Chondrocyte (in vitro differentiated cells): ENCODE measurements at places on chromosomes 5 and 9. TPM values are rescaled to one million over a fixed set of nuclear protein-coding genes. Genes with fewer than 3 reads are reported as not detected.

DNA sequence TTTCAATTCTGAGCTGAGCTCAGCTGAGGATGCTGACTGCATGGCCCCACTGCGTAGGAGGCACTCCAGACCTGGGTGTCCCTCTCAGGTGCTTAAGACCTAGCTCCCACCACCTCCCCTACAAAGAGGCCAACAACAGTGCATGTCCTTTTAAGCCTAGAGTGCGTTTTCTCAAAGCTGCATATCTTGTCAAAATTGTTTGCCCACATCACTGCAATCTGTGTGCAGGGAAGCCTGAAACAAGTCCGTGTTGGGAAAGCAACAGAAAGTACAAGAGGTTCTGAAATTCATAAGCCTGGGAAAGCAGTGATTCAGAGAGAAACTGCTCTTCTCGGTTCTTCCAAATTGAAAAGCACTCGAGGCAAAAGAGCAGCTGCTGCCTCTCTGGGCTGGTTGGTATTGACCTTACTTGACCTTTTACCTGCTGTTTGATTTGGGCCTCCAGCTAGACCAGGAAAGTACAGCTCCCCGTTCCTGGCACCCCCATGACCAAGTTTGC, 238.4 kb downstream of the NR2F1-AS1 start:
- H3K36me3 ChIP-seq, result no peaks in the 10 kb centered on the region
- no peak overlapping the region for H3K4me3 ChIP-seq
- H3K27ac ChIP-seq, result no peak overlapping the region
- H3K27me3 ChIP-seq, result no peaks in the 10 kb centered on the region

GRCh38 chr5:134114886-134115805, 665 bp downstream of the TCF7 start:
- H3K4me3 ChIP-seq, result peak overlapping the region; percentile 63
- H3K27ac ChIP-seq, result no peak overlapping the region
- H3K27me3 ChIP-seq, result peaks cover 6% of the 10 kb centered on the region
- H3K4me1 ChIP-seq, result peaks cover 7% of the 10 kb centered on the region
- no peaks in the 10 kb centered on the region for H3K36me3 ChIP-seq

The BTNL8 gene
- total RNA-seq, result not detected in 3 replicates

DNA sequence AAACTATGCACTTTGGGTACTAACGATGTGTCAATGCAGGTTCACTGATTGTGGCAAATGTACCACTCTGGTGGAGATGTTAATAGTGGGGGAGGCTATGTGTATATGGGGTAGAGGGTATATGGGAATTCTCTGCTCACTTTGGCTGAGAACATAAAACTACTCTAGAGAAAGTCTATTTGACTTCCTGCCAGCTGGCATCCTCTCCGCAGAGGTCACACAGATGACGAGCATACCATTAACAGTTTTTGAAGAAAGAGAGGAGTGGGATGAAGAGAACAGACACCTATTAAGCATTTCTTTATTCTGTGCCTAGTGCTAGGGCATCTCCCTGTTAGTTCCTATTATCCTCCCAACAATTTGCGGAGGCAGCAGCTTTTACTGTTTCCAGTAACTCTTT, 58.4 kb upstream of the TRIM32 start:
- peaks cover 7% of the 10 kb centered on the region for H3K4me1 ChIP-seq
- peaks cover 2% of the 10 kb centered on the region for H3K36me3 ChIP-seq
- no peak overlapping the region for H3K4me3 ChIP-seq
- H3K27me3 ChIP-seq, result no peaks in the 10 kb centered on the region
- no peak for DNase-seq

The ZDHHC11B gene
- 0.17 TPM in 1 of 3 replicates, not detected in the others for total RNA-seq

GRCh38 chr5:9713959-9714586, 83.9 kb upstream of the TAS2R1 start:
- H3K27ac ChIP-seq, result no peak overlapping the region
- H3K4me3 ChIP-seq, result no peak overlapping the region
- H3K27me3 ChIP-seq, result no peaks in the 10 kb centered on the region
- DNase-seq, result no peak
- no peaks in the 10 kb centered on the region for H3K36me3 ChIP-seq
- peaks cover 41% of the 10 kb centered on the region for H3K4me1 ChIP-seq

The CDHR2 gene
- 0.40 to 1.5 TPM (median 0.46 TPM) in 3 replicates for total RNA-seq

DNA sequence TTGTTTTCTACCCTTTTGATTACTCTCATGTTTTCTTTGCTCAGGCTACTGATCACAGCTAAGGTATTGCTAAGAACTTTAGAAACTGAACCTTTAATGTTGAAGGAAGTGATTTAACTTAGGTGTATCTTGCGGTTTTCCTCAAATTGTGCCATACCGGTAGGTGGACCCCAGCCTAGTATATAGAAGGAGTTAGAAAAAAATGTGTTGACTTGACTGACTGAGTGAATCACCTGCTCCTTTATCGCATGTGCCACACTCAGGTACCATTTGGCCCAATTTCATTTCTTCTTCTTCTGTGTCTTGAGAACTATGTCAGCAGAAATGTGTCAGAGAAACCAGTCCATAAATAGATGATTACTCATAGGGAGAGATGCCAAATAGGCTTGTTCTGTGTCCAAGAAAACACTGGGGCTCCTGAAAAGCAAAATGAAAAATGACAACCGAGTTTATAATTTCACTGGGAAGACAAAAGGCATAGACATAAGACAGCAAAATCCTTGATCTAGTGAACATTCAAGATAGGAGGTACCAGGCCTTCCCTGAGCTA, 19.4 kb downstream of the PLPPR1 start:
- no peak overlapping the region for H3K27ac ChIP-seq
- H3K36me3 ChIP-seq, result no peaks in the 10 kb centered on the region
- peaks cover 4% of the 10 kb centered on the region for H3K4me1 ChIP-seq
- peaks cover 6% of the 10 kb centered on the region for H3K27me3 ChIP-seq
- no peak overlapping the region for H3K4me3 ChIP-seq

DNA sequence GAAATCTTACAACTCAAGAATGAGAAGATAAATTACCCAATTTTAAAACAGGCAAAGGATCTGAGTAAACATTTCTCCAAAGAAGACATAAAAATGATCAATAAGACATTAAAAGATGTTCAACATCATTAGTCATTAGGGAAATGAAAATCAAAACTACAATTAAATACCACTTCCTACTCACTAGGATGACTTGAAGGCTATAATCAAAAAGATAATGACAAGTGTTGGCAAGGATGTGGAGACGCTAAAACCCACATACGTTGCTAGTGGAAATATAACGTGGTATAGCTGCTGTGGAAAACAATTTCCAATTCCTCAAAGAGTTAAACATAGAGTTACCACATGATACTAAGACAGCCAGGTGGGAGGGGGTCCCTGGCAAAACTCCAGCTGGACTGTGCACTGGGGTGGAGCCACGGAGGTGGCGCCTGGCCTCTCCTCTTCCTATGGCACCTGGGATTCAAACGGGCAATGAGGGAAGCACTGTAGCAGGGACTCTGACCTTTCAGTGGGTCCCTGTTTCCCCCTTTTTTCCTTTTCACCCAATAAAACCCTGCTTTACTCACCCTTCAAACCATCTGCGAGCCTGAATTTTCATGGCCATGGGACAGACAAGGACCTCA, 5.9 kb downstream of the ARSB start:
- H3K4me3 ChIP-seq, result no peak overlapping the region
- peaks cover 2% of the 10 kb centered on the region for H3K36me3 ChIP-seq
- no peak for DNase-seq
- H3K27ac ChIP-seq, result no peak overlapping the region
- no peaks in the 10 kb centered on the region for H3K27me3 ChIP-seq

DNA sequence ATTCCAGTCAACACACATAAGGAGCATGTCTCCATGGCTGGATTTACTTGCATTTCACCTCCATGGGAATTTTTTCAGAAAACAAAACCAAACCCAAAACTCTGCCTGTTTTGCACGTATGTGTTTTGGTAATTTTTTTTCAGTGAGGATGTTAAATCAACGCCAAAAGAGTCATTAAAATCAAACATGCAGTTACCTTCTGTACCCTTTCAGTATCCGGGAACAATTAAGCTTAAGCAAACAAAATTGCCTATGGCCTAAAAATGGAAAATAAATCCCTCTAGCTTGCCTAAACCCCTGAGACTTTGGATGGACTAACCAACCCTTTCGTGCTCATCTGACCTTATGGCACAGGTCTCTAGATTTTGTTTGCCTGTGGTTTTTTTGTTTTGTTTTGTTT, 209.2 kb upstream of the KLF4 start:
- H3K4me3 ChIP-seq, result no peak overlapping the region
- no peak for DNase-seq
- H3K4me1 ChIP-seq, result no peaks in the 10 kb centered on the region

DNA sequence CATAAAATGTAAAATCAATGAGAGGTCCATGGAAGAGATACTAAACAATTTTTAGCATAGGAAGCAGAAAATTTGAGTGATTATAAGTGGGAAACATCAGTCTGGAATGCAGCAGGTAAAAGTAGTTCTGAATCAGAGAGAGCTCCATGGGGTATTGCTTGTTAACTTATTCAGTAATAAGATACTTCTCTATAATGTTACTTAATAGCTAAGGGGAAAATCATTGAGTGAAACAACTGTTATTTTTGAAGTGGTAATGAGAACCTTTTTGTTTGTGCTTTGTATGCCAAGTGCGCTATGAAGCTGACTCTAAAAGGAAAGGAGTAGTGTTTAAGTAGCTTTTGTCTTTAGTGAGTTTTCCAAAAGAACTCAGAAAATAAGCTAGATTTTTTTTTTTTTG, 95.2 kb downstream of the ERBIN start:
- peaks cover 5% of the 10 kb centered on the region for H3K4me1 ChIP-seq
- DNase-seq, result no peak
- no peak overlapping the region for H3K4me3 ChIP-seq
- no peak overlapping the region for H3K27ac ChIP-seq
- no peaks in the 10 kb centered on the region for H3K27me3 ChIP-seq

The PCDHAC1 gene
- 5.8 to 7.2 TPM (median 7.1 TPM) in 3 replicates for total RNA-seq

The DCTN3 gene
- total RNA-seq, result 79.5 to 105 TPM (median 79.5 TPM) in 3 replicates

GRCh38 chr9:130313103-130313858, 47.7 kb downstream of the HMCN2 start:
- no peak overlapping the region for H3K4me3 ChIP-seq
- peak; percentile 68 for DNase-seq
- no peak overlapping the region for H3K27ac ChIP-seq
- no peaks in the 10 kb centered on the region for H3K36me3 ChIP-seq
- H3K4me1 ChIP-seq, result peaks cover 3% of the 10 kb centered on the region
- peaks cover 23% of the 10 kb centered on the region for H3K27me3 ChIP-seq

The SMIM32 gene
- total RNA-seq, result not detected in 3 replicates

The KCNN2 gene
- total RNA-seq, result 0.19 TPM in 1 of 3 replicates, not detected in the others

The NUTM2F gene
- 0.10 TPM in 1 of 3 replicates, not detected in the others for total RNA-seq

DNA sequence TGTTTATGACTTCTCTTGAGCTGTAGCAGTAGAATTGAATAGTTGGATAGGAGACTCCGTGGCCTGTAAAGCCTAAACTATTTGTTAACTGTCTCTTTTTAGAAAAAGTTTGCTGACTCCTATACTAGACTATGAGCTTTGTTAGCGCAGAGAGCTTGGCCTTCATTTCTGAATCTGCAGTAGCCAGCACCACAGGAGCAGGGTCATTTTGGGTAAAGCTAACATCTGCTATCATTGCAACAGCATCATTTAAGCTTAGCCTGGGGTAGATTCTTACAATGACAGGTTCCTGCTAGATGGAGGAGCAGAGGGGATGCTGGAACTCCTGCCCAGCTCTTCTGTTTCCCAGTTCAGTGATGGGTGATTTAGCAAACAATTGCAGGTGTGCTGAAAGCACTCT, 133.7 kb upstream of the ASTN2 start:
- H3K27me3 ChIP-seq, result peaks cover 17% of the 10 kb centered on the region
- DNase-seq, result no peak
- no peaks in the 10 kb centered on the region for H3K4me1 ChIP-seq
- no peak overlapping the region for H3K4me3 ChIP-seq
- no peaks in the 10 kb centered on the region for H3K36me3 ChIP-seq
- H3K27ac ChIP-seq, result no peak overlapping the region

- no peak overlapping the region for H3K4me3 ChIP-seq
- H3K27me3 ChIP-seq, result peaks cover 3% of the 10 kb centered on the region
- H3K36me3 ChIP-seq, result no peaks in the 10 kb centered on the region
Measured at GRCh38 chr5:40628407-40628806, 51.3 kb upstream of the PTGER4 start.

GRCh38 chr5:40654377-40654991, 25.2 kb upstream of the PTGER4 start:
- no peak overlapping the region for H3K27ac ChIP-seq
- peaks cover 4% of the 10 kb centered on the region for H3K36me3 ChIP-seq
- peaks cover 6% of the 10 kb centered on the region for H3K27me3 ChIP-seq
- no peak overlapping the region for H3K4me3 ChIP-seq
- H3K4me1 ChIP-seq, result no peaks in the 10 kb centered on the region

GRCh38 chr5:94345257-94345656, 273.1 kb downstream of the KIAA0825 start:
- H3K4me3 ChIP-seq, result no peak overlapping the region
- peaks cover 6% of the 10 kb centered on the region for H3K36me3 ChIP-seq
- no peak for DNase-seq
- no peaks in the 10 kb centered on the region for H3K4me1 ChIP-seq

The PCDHB13 gene
- 2.4 to 2.9 TPM (median 2.9 TPM) in 3 replicates for total RNA-seq

GRCh38 chr5:52920929-52921328, 68.2 kb upstream of the ITGA2 start:
- H3K36me3 ChIP-seq, result peaks cover 48% of the 10 kb centered on the region
- no peak overlapping the region for H3K4me3 ChIP-seq
- peaks cover 34% of the 10 kb centered on the region for H3K4me1 ChIP-seq
- no peak for DNase-seq
- no peaks in the 10 kb centered on the region for H3K27me3 ChIP-seq
- peak overlapping the region; percentile 28 for H3K27ac ChIP-seq

GRCh38 chr5:134833340-134834032, 12.3 kb upstream of the C5orf24 start:
- H3K4me1 ChIP-seq, result peaks cover 36% of the 10 kb centered on the region
- no peak overlapping the region for H3K4me3 ChIP-seq
- H3K27ac ChIP-seq, result peak overlapping the region; percentile 82
- DNase-seq, result no peak
- H3K27me3 ChIP-seq, result no peaks in the 10 kb centered on the region
- H3K36me3 ChIP-seq, result peaks cover 3% of the 10 kb centered on the region

The TSSK1B gene
- total RNA-seq, result 0.10 to 0.36 TPM in 2 of 3 replicates, not detected in the other

- H3K4me3 ChIP-seq, result no peak overlapping the region
- peaks cover 11% of the 10 kb centered on the region for H3K36me3 ChIP-seq
- no peaks in the 10 kb centered on the region for H3K4me1 ChIP-seq
- no peak overlapping the region for H3K27ac ChIP-seq
- no peak for DNase-seq
- no peaks in the 10 kb centered on the region for H3K27me3 ChIP-seq
Measured at GRCh38 chr5:102845041-102845440, 89.9 kb downstream of the PAM start.

DNA sequence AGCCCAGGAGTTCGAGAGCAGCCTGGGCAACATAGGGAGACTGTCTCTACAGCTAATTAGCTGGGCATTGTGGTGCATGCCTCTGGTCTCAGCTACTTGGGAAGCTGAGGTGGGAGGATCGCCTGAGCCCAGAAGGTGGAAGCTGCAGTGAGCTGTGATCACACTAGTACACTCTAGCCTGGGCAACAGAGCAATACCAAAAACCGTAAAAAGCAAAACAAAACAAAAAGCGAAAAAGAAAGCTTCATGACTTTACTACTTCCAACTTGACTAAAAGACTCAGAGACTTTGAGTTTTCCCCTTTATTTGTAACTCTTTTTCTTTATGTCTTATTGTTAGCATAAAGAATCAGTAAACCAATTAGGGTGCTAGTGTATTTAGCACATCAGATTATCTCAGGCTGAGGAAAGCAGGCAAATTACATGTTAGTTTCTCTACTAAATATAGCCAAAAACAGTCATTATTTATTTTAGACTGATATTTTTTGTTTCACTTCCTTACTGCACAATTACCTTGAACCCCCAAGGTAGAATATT, 5.4 kb downstream of the RAD17 start:
- H3K4me3 ChIP-seq, result no peak overlapping the region
- H3K4me1 ChIP-seq, result peaks cover 20% of the 10 kb centered on the region
